ENCODE measurements at places on chromosomes 2 and 18. TPM values are rescaled to one million over a fixed set of nuclear protein-coding genes. Genes with fewer than 3 reads are reported as not detected.

SLC19A3 gene
- total RNA-seq: 0.17 TPM

CNTNAP5 gene
- total RNA-seq: not detected

- DNase-seq: no peak
Measured at GRCh38 chr18:61662726-61663125, 230.1 kb downstream of the RNF152 start.

PIEZO2 gene
- 6.6 TPM for total RNA-seq

NT5C1B gene
- total RNA-seq: not detected

- DNase-seq: peak; percentile 65
Measured at GRCh38 chr2:30280596-30281434, 49.5 kb downstream of the LBH start.

DNA sequence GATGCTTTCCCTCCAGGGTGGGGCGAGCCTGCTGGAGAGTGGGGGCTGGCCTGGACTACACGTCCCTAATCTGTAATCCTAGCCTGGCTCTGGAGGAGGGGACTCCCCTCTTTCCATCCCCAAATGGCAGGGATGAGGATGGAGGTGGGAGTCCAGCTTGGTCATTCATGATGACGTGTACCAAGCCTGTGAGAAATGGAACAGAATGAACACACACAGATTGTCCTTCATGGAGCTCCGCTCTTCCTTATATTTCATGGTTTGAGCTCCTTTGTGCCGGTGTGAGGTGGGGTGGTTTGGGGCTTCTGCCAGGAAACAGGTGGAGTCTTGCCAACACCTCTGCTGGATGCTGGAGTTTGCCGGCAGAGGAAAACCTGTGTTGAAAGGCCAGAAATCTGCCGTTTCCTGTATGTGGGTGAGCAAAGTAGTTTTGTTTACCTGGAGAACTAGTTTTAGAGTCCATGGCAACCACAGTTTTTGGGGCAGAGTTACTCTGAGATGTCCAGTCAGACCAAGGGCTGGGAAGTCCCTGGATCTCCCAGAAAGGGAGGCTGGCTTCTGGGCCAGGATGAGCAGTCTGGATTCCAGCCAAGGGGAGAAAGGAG lies 417.6 kb upstream of the MEX3C start:
- peak; percentile 26 for DNase-seq

CD302 gene
- total RNA-seq: 9.4 TPM

DNA sequence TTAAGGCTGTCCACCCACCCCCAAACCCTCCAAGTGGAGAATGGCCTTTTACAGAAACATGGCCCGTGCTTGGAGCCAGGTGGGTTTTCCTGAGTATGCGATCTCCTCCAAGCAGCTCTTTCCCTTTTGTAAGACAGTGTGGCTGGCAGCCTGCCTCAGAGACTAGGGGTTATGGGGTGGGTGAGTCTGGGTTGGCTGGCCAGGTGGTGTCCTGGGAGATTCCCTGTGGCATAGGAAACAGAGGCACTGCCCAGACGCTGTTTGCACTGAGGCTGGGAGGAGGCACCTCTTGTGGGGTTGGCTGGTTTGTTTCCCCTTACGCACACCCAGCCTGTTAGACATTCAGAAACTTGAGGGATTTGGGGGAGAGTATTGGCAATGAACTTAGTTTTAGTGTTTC lies 82.3 kb upstream of the MCFD2 start:
- no peak for DNase-seq

DNA sequence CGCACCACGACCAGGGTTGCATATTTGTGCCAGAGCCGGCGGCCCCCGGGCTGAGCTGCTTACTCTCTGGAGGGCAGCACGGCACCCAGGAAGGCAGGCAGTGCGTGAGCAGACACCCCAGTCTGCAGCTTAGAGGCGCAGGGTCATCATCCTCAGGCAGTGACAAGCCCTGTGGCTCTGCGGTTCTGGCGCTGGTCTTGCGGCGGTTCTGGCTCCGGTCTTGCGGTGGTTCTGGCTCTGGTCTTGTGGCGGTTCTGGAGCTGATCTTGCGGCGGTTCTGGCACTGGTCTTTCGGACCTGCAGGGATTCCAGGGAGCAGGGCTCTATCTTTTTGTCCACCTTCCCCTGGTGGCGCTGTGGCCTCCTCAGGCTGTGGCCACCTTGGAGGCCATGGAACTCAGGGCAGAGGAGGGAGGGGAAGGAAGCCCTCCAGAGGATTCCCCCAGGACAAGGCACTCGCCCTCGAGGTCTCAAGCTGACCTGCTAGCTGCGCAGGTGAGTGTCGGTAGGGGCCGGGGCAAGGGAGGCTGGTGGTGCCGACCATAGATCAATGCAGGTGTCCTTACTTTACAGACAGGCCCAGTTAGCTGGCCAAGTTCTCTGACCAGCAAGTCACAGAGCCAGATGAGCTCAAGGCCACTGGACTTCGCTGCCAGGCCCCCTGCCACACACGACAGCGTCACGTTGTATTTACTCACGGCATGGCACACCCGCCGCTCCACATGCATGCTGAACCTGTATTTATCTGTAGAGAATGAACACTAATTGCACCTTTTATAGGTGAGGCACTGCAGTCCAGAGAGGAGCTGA lies 14.9 kb downstream of the ESPNL start:
- no peak for DNase-seq

GRCh38 chr18:63394954-63395353 lies 27.3 kb downstream of the VPS4B start:
- no peak for DNase-seq

GRCh38 chr18:77210249-77210648 lies 39.4 kb upstream of the GALR1 start:
- DNase-seq: no peak

- DNase-seq: peak; percentile 99
Measured at GRCh38 chr18:8890957-8891464, 185.7 kb downstream of the MTCL1 start.

DNA sequence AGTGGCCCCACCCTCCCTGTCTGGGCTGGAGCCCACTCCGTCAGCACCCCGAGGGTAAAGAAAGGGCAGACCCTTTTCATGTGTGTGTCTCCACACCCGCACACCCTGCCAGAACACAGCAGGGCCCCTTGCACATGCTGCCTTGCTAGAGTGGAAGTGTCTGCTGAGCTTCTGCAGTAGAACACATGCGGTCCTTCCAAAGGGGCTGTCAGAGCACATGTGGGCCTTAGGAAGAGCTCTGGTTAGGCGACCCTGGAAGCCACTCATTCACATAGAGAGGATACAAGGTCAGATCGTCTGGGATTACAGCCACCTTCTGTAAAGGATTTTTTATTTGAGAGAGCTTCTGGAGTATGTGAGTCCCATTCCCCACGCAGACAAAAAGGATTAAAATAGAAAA lies 613.2 kb upstream of the RAB6C start:
- no peak for DNase-seq

- peak; percentile 11 for DNase-seq
Measured at GRCh38 chr18:76875390-76876325, 53.3 kb downstream of the ZNF236 start.

- DNase-seq: no peak
Measured at GRCh38 chr2:142142595-142142994, 11.8 kb upstream of the LRP1B start.

DNA sequence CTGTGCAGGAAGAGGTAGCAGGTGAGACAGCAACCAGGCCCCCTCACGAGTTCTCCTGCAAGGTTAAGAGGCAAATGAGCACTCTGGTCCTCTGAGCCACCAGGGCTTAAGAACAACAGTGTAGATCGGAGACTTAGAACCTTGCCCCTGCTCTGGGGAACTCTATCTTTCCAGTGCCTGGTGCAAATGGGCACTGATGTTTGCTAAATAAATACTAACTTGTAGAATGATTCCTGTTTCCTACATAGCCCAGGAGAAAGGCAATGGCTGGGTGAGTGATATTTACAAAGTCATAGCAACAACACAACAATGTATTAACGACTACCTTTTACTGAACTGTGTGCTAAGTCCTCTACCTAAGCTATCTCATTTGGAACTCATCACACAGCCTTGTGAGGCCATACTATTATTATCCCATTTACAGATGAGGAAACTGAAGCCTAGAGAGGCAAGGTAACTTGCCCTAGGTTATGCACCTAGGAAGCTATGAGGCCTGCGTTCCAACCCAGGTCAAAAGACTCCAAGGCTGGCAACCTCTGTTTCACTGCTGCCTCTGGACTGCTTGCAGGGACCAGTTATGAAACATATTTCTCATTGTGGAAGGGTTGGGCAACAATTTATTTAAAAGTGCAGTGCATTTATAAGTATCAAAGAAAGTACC lies 4.3 kb downstream of the ATP8B1 start:
- no peak for DNase-seq

SERPINE2 gene
- 77.9 TPM for total RNA-seq

GRCh38 chr2:96528006-96528699 lies 8.4 kb upstream of the ARID5A start:
- DNase-seq: peak; percentile 44

GRCh38 chr18:51617572-51618260 lies 420.2 kb upstream of the MEX3C start:
- DNase-seq: peak; percentile 14

RALB gene
- total RNA-seq: 46.2 TPM

CTAGE1 gene
- total RNA-seq: under 0.01 TPM

DNA sequence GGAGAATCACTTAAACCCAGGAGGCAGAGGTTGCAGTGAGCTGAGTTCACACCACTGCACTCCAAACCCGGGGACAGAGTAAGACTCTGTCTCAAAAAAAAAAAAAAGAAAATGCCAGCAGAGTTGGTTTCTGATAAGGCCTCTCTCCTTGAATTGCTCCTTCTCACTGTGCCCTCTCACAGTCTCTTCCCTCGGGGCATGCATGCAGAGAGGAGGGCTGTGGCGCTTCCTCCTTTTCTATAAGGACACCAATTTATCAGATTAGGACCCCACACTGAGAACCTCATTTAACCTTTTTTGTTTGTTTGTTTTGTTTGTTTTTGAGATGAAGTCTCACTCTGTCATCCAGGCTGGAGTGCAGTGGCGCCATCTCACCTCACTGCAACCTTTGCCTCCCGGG lies 110.5 kb downstream of the ZFP36L2 start:
- no peak for DNase-seq

EHD3 gene
- total RNA-seq: 30.6 TPM

GTF2A1L gene
- total RNA-seq: 3.3 TPM

SERPINB3 gene
- total RNA-seq: not detected

GRCh38 chr2:234335661-234336228 lies 161.1 kb downstream of the ARL4C start:
- peak; percentile 75 for DNase-seq

All from fibroblast of lung (primary cell).